ENCODE measurements at places on chromosomes 7 and 10.
A peak's percentile ranks its signal among the peaks of the same experiment; 100 is the strongest.

DNA sequence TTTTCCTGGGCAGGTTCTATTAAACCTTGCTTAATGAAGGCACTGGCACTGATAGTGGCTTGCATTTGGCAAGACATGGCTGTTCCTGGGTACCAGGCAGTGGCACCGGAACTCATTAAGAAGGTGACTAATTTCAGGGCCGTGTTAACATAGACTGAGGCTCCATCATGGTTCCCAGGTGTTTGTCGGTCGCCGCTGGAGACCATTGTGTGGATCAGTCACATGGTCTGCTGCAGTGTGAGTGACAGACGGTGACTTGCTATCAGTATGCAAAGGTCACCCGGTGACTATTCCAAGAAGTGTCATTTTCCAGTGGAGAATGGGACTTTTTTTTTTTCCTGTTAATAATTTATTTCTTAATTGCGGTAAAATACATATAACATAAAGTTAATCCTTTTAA is 106.3 kb downstream of the INSYN2A start:
- no peak for DNase-seq

DNA sequence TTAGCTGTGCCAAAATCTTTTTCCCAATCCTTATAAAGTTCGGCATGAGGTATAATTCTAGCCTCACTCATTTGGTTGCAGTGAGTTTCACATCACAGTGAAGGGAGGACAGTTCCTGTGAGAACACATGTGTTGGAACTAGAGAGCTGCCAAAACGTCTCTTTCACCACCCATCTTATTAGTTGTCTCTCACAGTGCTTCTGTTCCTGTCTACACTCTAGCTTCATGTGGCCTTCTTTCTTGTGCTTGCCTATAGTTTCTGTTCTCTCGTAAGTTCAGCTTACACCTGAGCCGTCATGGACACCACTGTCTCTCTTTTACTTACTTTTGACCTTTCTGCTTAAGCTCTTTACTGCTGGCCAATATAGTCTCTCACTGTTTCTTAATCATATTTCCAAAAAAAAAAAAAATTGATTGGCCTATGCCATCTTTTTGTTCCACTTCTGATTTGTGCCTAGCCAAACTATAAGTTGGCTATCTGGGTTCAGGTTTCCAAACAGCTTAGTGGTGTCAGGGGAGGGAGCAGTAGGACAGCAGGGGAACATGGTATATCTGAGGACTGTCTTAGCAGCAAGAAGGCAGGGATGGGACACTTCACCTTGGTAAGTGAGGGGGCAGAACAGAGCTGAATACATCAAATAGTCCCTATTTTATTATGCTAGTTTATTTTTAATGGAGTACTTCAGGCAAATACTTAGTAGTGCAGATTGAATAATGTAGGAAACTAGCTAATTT is 38.0 kb downstream of the ZNRF2 start:
- DNase-seq: no peak

- no peak for DNase-seq
Observed at GRCh38 chr10:70437721-70438120, 3.8 kb downstream of the NODAL start.

DNA sequence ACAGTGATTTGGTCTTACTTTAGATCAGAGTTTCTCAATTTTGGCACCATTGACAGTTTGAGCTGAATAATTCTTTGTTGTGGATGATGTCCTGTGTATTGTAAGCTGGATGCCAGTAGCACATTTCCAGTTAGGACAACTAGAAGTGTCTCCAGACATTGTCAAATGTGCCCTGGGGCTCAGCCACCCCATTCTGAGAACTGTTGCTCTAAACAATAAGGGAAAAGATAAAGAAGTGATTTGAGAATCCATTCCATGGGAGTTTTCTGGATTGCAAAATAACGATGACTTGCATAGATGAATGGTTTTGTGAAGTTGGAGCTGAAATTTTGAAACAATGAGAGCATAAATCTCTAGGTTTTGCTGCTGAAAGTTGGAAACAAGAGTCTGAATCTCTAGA is 44.6 kb downstream of the NUP205 start:
- DNase-seq: no peak

- peak; percentile 29 for DNase-seq
Observed at GRCh38 chr10:46282842-46283574, 3.8 kb upstream of the ANTXRL start.

DNA sequence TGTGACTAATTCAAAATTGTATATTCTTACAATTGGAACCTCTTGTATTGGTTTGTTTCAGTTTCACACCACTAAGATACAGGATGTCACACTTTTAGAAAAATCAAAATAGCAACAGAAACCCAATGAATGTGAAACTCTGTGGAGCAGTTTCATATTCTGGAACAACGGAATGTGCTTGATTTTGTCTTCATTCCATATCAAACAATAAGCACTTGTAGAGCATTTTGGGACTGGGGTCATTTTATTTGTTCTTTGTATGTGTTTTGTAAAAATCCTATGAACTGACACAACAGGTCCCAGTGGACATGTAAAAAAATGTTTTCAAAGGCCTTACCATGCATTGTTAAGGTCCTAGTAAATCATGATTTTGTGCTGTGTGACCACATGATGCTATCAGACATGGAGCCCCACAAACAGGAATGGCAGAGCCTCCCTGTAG is 123.1 kb downstream of the DKK1 start:
- no peak for DNase-seq

- DNase-seq: no peak
Observed at GRCh38 chr7:101457001-101457750, 94.5 kb downstream of the COL26A1 start.

GRCh38 chr10:100962351-100963080 is 6.8 kb upstream of the SEMA4G start:
- DNase-seq: no peak

DNA sequence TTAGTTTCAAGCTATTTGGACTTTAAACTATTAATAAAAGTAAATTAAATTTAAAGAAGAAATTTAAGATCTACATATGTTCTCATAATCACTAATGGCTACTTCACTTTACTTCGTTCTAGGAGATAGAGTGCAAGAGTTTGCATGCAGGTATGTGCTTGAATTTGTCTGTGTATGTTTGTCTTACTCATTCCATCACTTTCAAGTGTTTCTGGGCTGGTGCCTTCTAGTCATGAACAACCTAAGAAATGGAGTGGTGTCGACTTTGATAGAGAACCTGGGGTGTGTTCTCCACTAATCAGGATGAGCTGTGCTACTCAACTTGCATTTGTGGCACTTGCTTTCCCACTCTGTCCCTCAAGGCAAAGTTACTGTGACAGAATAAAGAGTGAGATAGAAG is 169.9 kb downstream of the KCND2 start:
- no peak for DNase-seq

DNA sequence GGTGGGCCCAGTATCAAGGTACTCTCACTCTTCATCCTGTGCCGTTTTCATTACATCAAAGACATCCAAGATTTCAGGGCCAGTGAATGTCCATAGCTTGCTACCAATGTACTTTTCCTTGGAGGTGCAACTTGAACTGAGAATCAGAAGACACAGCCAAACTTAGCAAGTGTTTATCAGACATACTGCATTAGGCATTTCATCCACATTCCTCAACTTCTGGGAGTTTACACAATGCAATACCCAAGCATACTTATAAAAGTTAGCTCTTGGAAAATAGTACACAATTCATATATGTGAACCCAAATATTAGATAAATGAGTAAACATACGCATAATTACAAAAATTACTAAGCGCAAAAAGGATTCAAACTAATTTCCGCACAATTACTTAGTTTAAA is 216.3 kb upstream of the RHOBTB1 start:
- no peak for DNase-seq

- no peak for DNase-seq
Observed at GRCh38 chr10:126049759-126050700, 153.7 kb downstream of the FANK1 start.

DNA sequence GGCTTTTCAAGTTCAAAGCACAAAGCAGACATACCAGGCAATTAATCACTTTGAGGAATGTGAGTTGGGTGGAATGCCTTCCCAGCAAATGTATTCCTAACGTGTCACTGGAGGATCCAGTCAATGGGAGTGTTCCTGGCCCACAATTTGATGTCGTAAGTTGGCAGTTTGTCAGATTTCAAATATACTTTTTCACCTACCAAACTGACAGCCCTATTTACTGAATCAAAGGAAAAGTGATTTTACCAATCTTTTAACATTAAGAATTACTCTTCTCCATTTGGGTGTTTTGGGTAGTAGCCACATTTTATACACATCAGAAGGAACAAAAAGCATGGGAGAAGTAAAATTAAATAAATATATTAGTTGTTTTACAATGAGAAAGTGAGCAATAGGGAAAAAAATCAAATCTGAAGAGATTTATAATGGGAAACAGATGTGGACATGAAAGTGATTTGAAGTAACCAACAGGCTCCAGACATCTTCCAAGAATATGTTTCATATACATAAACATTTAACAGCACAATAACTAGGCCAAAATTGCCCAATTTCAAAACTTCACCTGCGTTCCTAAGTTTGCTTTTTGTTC is 222.9 kb downstream of the MTERF1 start:
- no peak for DNase-seq

Measured in stimulated activated CD8-positive, alpha-beta memory T cell treated with anti-CD3 and anti-CD28 coated beads, Interleukin-2, amount 100 ng/mL, for 1 hour (primary cell).